SW 1271 (cell line): ENCODE measurements at places on chromosomes 1 and 21.

DNA sequence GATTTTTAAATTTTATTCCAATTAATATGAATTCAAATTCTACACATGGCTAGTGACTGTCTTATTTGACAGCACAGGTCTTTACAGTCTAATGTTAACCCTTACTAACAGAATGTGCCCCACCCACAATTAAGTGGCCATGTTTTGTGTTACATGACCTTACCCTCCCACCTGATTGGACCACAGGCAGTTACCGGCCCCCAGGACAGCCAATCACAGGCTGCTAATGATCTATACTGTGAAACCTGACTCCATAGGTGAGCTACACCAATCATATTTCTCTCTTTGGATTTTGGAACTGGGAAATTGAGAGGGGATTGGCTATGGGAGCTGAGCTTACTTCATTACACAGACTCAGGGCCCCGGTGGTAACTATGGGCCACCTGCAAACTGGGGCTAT, 27.5 kb downstream of the ZP4 start:
- DNase-seq, result no peak

GRCh38 chr21:36321325-36322082, 1.5 kb downstream of the MORC3 start:
- DNase-seq, result no peak

- no peak for DNase-seq
These were observed 15.1 kb downstream of the TRIM11 start for GRCh38 chr1:228391411-228392020.

DNA sequence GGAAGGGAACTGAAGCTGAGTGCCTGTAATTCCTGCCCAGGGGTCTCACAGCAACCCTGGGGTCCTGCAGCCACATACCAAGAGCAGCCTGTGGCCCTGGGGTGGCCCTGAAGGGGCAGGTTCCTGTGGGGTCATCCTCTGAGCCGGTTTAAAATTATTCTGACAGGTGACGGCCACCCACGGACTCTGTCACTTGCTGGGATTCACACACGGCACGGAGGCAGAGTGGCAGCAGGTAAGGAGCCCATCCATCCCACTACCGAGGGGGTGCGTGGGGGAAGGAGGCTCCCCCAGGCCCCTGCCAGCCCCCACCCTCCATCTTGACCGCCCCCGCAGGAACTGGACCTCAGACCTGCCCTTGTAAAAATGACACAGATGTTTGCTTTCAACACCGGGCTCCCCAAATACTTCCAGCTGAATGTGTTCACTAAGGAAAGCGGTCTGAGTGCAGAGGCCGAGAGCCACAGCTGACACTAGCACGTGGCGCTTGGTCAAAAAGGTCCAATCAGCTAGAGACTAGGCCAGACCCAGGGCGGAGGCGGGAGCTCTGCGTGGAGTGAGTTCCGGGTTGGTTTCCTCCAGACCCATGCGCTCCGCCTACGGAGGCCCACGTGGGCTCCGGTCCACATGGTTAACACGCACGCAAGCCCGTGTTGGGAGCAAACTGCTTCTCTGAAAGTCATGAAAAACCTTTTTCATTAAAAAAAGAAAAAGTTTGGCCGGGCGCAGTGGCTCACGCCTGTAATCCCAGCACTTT, 10.0 kb downstream of the YBEY start:
- DNase-seq, result no peak

- DNase-seq, result peak; percentile 85
These were observed 12.9 kb upstream of the RNU1-4 start for GRCh38 chr1:16727190-16728111.

DNA sequence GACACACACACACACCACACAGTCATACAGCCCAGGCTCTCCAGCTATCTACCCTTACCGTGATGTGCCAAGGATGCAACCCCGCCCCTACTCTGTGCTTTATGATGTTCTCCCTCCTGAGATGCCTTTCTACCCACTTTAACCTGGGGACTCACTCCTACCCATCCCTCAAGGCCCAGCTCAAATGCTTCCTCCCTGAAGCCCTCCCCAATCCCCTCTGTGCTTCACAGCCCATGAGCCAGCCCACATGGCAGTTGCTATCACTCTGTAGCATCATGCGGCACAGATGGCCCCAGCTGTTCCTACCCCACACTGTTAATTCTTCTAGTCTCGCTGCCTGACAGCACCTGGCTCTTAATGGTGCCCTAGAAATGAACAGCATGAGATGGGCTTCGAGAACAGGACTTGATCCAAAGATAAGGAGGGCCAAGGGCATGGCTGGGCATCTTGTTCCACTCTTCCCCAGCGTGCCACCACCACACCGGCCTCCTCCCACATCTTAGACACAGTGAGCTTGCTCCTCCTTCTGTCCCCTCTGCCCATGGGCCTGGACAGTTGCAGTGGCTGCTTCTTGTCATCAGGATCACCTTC, 109.8 kb downstream of the GLIS1 start:
- DNase-seq, result no peak

DNA sequence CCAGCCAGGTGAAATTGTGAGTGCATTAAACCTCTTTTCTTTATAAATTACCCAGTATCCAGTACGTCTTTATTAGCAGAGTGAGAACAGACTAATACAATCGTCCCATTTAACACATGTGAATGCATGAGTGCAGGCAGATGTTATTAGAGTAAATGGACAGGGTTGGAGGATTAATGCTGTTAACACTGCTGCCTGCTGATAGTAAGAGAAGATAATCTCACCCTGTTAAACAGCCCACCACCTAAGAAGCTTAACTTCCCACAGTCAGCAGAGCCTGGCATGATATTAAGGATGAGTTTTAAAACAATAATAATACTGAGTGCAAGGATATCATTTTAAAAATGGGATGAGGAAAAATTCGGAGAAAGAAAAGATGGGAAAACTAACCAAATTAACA, 181.4 kb upstream of the LHX8 start:
- DNase-seq, result no peak

GRCh38 chr1:184258525-184258924, 128.3 kb upstream of the C1orf21 start:
- no peak for DNase-seq

DNA sequence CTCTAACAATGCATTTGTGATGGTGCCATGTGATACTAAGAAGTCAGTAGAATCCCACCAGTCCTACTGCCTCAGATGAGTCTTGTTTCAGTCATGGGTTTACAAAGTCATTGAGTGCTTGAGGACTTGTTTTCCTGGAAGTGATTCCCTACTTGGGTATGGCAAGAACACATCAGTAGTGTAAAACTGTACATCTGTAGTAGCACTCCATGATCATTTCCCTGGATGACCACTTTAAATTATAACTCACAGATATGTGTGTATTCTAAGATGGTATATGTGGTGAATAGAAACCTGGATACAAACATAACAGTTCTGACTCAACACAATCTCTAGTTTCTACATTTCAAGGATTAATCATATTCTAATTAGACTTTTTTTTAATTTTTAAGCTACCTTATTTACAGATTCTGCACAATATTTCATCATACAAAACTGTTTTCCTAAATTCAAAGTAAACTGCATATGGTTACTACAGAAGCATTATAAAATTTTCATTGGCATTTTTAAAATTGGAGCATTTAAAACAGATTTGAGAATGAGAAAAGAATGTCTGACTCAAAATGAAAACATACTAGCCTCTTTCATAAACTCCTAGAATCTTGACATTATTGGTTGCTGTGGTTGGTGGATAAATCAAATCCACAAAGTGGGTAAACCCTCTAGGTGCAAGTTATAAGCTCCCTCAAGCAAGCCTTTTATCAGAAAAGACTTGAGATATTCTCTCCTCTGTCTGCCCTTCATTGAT, 6.8 kb upstream of the PSMG1 start:
- no peak for DNase-seq

- no peak for DNase-seq
These were observed 49.5 kb downstream of the SCMH1 start for GRCh38 chr1:41192456-41193178.

DNA sequence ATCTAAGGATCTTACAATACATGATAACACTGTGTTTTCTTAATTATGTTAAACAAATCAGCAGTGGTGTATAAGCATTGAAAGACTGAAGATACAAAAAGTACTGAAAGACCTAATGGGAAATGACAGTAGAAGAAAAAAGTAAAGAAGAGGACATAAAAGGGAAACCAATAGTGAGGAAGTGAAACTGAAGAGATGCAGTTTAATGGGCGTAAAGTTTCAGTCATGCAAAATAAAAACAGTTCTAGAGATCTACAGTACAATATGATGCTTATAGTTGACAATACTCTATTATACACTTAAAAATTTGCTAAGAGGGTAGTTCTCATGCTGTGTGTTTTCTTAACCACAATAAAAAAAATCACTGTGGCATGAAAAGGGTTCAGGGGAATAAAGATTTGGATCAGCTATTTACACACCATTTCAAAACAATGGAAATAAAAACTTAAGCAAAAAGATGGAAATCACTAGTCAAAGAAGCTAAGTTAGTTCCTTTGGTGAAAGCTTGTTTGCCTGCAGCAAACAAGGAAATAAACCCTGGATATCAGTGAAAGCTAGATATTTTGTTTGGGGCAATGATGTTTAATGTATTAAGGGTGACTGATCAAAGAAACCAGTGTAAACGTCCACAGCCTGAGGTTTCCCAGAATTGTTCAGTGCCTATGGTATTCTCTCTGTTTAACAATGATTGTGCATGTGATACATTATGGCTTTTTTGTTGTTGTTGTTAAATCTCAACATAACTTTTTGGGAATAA, 1160.8 kb upstream of the ADGRL2 start:
- no peak for DNase-seq

- no peak for DNase-seq
These were observed 438 bp downstream of the MRPS6 start for GRCh38 chr21:34073749-34074282.
